ENCODE measurements at places on chromosomes 5 and 9.

GRCh38 chr9:75002422-75003023 is 25.6 kb downstream of the CARNMT1 start:
- DNase-seq: no peak

GRCh38 chr5:18496041-18496440 is 861.8 kb downstream of the TAF11L14 start:
- no peak for DNase-seq

- DNase-seq: no peak
Measured at GRCh38 chr5:176744584-176744965, 65.8 kb upstream of the UNC5A start.

DNA sequence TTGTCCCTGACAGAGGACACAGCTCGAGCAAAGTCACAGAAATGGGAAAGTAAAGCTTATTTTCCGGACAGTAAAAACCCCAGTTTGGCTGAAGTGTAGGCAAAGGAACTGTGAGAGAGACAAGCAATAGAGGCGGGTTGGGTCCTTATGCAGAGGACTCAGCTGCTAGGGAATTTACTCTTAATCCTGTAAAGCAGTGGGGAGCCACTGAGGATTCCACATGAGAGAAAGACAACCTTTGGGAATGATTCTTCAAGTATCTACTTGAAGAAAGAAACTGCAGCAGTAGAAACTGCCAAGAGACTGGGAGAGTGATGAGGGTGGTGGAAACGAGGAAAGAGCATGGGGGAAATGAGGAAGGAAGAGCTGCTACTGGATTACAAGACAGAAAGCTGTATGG is 20.2 kb downstream of the ASTN2 start:
- no peak for DNase-seq

- DNase-seq: no peak
Measured at GRCh38 chr5:111095982-111096381, 3.8 kb downstream of the WDR36 start.

DNA sequence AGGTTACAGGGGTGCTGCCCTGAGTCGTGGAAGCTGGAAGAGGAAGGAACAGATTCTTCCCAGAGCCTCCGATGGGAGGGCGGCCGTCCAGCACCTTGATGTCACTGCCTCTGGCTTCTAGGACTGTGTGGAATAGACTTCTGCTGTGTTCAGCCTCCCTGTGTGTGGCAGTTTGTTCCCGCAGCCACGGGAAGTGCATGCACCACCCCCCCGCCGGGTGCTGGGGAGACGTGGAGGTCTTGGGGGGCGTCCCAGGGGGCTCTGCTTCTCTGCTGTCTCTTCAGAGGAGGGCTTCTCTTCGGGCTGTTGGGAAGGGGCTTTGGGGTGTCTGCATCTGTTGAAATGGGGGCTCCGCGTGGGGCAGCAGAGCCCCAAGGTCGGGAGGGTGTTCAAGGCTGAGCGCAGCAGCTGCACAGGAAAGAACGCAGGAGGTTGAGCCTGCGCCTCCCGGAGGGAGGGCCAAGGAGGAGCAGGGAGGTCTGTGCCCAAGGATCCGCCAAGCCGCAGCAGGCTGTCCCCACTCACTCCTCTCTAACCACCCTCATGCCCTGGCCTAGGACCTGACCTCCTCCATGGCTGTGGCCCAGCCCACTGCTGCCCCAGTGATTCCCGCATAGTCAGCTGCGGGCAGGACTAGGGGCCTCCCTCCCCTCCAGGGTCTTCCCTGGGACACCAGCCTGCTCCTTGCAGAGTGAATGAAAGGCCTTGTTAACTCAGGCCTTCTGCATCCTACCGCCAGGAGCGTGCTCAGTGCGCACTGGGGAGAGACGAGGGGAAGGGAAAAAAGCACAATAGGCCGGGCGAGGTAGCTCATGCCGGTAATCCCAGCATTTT is 45.0 kb downstream of the ROPN1L start:
- no peak for DNase-seq

DNA sequence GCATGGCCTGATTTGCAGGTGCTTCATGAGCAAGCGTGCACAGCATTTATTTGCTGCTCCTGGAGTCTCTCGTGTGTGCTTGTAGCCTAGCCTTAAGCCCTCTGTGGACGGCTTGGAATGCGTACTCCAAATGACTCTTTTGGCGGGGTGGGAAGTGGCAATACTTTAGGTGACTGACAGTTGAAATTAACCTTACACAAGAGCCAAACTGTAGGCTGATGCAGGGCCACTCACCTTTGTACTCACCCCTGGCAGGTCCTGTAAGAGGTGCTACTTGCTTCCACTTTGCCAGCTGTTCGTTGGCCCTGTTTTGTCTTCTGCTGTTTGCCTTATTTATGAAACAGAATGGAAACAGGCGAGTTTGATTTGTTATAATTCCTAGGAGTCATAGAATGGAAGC is 22.9 kb downstream of the TENT4A start:
- DNase-seq: no peak

GRCh38 chr9:134346151-134346550 is 19.9 kb downstream of the RXRA start:
- DNase-seq: peak; percentile 7

- DNase-seq: no peak
Measured at GRCh38 chr5:40452874-40453624, 226.7 kb upstream of the PTGER4 start.

GRCh38 chr9:124470726-124471125 is 20.5 kb downstream of the ADGRD2 start:
- no peak for DNase-seq

DNA sequence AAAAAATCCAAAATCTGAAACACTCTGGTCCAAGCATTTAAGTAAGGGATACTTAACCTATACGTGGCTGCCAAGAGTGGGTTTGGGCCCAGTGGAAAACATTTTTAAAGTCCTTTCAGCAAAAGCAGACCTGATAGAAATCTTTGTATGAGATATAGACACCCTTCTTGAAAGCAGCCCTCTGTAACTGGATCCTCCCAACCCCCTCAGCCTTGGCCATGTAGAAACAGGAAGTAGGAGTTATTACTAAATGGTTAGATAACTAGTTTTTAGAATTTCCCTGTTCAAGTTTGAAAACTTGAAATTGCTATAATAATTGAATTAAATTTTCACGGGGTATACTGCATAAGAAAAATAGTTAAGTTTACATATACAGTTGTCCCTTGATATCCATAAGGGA is 111.3 kb upstream of the PCA3 start:
- DNase-seq: peak; percentile 37

- no peak for DNase-seq
Measured at GRCh38 chr5:1141834-1142233, 30.0 kb upstream of the SLC12A7 start.
